ENCODE measurements at places on chromosomes 13 and 19.

- no peak for DNase-seq
These were observed 9.1 kb upstream of the DPP9 start for GRCh38 chr19:4732680-4733114.

- no peak for DNase-seq
These were observed 210.6 kb upstream of the NBEA start for GRCh38 chr13:34731486-34731885.

- DNase-seq: no peak
These were observed 342.0 kb downstream of the TEX29 start for GRCh38 chr13:111662451-111662850.

- DNase-seq: no peak
These were observed 2.4 kb upstream of the SIX5 start for GRCh38 chr19:45771311-45771933.

- no peak for DNase-seq
These were observed 5.5 kb upstream of the PRTN3 start for GRCh38 chr19:835210-835810.

DNA sequence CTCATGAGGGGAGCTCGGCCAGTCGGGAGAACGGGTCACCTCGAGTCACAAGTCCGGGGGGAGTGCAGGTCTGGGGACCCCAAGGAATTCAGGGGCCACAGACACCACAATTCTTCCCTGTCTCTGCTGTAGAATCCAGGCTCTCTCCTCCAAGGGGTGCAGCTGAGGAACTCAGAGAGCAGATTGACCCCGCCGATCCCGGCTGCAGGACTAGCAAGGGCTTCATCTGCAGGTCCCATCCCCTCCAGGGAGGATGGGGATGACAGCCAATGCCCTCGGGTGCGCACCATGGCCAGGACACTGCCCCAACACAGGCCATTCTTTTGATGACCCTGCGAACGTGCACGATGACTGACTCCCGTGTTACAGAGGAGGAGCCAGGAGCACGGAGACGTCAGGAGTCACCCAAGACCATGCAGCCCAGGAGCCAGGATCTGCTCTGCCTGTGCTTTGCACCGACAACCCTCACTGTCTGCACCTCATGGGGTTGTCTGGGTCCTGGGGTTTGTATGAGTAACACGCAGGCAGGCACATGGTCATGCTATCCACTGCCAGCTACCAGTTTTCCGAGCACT, 48.5 kb upstream of the TUBGCP3 start:
- DNase-seq: no peak

- DNase-seq: no peak
These were observed 582.6 kb downstream of the SLITRK6 start for GRCh38 chr13:85216576-85216975.

GRCh38 chr13:107480130-107480529, 735.2 kb downstream of the LIG4 start:
- no peak for DNase-seq

- no peak for DNase-seq
These were observed 16.5 kb upstream of the PPP5C start for GRCh38 chr19:46330319-46330918.

GRCh38 chr19:7833225-7834099, 3.4 kb downstream of the EVI5L start:
- DNase-seq: no peak

DNA sequence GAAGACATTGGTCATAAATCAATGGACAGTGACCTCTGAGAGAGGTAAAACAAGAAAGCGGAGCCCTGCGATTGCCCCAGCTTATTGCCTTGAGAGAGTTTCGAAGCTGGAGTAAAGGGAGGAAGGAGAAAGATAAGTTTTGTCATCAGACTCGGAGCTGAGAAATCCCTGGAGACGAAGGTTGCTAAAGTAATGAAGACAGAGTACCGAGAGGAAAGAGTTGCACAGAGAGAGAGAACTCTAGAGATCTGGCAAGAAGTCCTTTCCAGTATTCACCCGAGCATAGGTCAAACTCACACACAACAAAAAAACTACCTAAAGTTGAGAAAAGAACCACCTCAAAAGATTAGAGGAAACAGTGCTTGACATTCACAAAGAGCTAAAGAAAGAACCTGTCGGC, 472.0 kb downstream of the DACH1 start:
- DNase-seq: no peak

GRCh38 chr13:75505327-75505726, 23.4 kb upstream of the TBC1D4 start:
- DNase-seq: no peak

GRCh38 chr19:16795731-16796130, 33.5 kb upstream of the SIN3B start:
- DNase-seq: no peak

- DNase-seq: peak; percentile 45
These were observed 24.4 kb downstream of the FAM124A start for GRCh38 chr13:51246418-51247277.

DNA sequence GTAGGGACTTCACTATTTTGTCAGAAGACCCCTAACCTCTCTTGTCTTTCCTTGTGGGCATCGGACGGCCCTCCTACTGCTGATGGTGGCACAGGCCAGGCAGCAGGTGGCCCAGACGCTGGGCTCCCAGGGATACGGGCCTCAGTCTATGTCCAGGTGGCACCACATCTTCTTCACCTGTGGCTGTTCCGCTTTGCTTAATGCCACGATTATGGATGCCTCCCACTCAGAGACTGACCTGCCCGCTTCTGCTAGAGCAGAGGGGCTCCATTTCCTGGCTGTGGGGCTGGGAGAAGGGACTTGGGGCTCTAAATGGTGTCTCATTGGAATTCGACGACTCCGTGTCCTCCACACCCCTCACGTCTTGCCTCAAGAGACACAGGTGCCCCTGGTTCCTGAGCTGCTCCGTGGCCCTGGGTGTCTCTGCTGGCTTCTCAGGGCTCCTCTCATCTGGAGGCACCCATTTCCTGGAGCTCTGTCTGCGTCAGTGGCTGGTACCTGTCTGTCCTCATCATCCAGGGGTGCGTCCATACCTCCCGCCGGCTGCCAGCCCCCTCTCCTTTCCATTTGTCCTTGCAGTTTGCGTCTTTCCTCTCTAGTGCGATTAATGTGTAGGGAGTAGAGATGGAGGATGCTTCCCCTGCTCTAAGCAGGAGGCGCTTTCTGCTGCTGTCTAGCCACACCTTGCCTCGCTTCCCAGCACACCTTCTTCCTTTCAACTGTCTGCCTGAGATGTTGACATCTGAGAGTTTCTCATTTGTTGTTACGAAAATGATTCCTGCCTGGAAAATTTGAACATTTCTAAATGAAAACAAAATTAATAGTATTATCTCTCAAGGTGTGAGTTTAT, 63.4 kb downstream of the TEX29 start:
- no peak for DNase-seq

GRCh38 chr13:80030491-80030890, 310.4 kb downstream of the SPRY2 start:
- DNase-seq: peak; percentile 40

- DNase-seq: no peak
These were observed 5.0 kb downstream of the VSTM2B start for GRCh38 chr19:29530540-29531457.

DNA sequence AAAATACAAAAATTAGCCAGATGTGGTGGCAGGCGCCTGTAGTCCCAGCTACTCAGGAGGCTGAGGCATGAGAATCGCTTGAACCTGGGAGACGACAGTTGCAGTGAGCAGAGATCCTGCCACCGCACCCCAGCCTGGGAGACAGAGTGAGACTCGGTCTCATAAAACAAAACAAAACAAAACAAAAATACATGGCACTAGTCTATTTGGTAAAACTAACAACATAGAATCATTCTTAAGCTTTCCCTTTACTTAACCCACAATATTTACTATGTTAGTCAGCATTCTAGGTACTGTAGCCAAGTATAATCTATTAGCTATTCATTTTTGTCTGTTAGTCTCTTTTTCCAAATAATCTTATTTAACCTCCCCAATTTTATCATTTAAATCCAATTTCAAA, 1482.8 kb downstream of the SLITRK5 start:
- DNase-seq: no peak

- no peak for DNase-seq
These were observed at the start of gene IGFL4 for GRCh38 chr19:46040952-46041500. IGFL4 (minus strand) TSS chr19:46041002; CDS start chr19:46040962, 40 bp downstream.

GRCh38 chr13:67341406-67341805, 111.3 kb upstream of the PCDH9 start:
- DNase-seq: no peak

GRCh38 chr13:85853161-85853894, 54.1 kb upstream of the SLITRK6 start:
- no peak for DNase-seq

- DNase-seq: no peak
These were observed 5.5 kb downstream of the KATNAL1 start for GRCh38 chr13:30301827-30302226.

DNA sequence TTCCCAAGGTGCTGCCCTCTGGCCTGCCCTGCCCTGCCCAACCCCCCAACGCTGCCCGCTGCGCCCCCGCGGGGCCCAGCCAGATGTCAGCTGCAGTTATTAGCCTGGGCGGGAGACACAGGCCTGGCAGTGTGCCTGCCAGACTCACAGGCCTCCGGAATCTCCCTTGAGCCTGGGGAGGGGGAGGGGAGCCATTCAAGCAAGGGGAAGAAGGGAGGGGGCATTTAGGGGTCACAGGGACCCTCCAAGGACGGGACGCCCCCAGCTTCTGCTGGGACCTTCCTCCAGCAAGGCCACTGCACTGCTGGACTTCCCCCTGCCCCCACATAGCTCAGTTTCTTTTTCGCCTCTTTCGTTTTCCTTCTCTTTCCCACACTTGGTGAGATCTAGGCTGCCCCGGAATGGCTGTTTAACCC, 2.6 kb upstream of the JUNB start:
- no peak for DNase-seq

DNA sequence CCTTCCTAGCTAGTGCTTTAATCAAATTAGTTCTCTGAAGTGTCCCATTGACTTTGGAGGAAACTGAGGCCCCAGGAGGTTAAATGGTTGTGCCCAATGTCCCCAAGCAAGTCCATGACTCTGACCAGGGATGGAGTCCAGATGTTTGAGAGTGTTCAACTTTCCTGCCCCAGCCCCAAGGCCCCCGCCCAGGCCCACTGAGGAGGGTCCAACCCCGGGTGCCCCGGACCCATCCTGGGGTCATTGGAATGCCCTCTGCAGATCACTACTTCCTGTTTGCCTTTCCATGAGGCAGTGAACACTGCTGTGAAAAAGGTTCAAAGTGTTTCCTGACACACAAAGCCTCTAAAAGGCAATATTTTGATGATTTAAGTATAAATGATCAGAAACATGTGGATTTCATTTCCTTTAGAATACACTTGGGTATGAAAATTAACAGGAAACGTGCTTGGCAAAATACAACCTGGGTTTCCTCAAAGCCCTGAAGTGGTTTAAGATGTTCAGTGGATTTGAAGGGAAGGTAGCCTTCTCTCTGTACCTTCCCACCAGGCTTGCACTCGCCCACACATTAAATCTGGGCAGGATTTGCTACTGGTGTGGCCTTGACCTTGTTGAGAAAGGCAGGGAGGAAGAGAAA, 335.7 kb downstream of the TSHZ3 start:
- DNase-seq: no peak

- DNase-seq: no peak
These were observed 2284.7 kb upstream of the PCDH20 start for GRCh38 chr13:63700350-63700749.

All from C1 segment of cervical spinal cord (tissue), 14 donors.